ENCODE measurements at places on chromosomes 13 and 19. TPM values are rescaled to one million over a fixed set of nuclear protein-coding genes. Genes with fewer than 3 reads are reported as not detected.
A peak's percentile ranks its signal among the peaks of the same experiment; 100 is the strongest.

GRCh38 chr13:21606796-21607195 is 2.8 kb upstream of the MICU2 start:
- DNase-seq = no peak

GRCh38 chr19:20078581-20079031 is 806 bp downstream of the ZNF90 start:
- peak; percentile 65 for DNase-seq

GRCh38 chr19:29978080-29978479 is 36.0 kb downstream of the URI1 start:
- DNase-seq = no peak

DNA sequence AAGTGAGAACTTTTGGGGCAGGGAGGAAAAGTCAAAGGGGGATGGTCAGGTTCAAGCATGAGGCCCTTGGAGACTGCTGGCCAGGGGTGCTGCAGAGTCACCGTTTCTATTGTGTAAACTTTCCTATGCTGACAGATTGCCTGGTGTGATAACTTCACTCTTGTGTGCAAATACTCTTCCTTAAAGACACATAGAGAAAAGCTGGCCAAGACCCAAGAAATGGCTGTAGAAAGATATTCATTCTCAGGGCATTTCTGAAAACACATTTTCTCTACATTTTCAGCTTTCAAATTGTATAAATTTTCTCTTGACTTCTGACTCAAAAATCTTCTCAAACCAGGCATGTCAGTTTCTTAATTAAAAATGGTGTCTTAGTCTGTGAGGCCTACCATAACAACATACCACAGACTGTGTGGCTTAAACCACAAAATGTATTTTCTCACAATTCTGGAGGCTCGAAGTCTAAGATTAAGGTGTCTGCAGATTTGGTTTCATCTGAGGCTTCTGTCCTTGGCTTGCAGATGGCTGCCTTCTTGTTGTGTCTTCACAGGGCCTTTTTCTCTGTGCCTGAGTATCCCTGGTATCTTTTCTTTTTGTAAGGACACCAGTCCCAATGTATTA is 304.5 kb downstream of the KCNRG start:
- DNase-seq = no peak

NANOS3 gene
- polyA plus RNA-seq = 2.5 TPM

Data from right lung (tissue), 10 donors.